ENCODE measurements at places on chromosomes 16 and 17.

DNA sequence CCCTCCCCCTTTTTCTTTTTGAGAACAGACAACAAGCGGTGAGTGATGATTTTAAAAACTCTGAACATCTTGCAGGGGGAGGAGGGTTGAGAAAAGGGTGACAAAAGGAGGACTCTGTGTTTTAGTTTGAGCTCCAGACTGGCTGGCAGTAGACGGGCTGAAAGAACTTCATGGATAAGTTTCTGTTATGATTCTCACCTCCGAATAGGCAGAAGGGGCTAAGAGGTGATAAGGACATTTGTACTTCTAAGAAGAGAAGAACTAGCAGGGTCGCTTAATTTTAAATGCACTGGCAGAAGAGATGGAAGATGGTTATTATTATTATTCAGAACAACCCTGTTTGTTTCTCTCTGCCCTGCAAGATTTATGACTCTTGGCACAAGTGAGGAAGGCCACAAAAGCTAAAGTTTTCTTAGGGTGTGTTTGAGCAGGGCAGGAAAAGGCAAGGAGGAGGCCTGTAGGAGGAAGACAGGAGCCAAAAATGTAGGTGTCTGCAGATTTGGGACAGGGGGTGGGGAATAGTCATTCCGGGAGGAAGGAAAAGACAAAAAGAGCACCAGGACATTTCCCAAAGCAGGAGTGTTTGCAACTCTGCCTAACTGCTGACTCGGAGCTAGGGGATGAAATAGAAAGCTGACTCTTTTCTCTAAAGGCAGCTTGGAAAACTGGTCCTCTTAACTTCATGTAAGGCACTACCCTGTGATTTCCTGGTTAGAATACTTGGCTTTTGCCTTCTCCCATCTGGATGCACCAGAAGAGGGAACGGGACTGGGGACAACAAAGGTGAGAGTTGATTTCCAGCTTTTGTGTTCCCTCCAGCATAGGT is 11.9 kb upstream of the HOXB2 start:
- DNase-seq, result no peak

DNA sequence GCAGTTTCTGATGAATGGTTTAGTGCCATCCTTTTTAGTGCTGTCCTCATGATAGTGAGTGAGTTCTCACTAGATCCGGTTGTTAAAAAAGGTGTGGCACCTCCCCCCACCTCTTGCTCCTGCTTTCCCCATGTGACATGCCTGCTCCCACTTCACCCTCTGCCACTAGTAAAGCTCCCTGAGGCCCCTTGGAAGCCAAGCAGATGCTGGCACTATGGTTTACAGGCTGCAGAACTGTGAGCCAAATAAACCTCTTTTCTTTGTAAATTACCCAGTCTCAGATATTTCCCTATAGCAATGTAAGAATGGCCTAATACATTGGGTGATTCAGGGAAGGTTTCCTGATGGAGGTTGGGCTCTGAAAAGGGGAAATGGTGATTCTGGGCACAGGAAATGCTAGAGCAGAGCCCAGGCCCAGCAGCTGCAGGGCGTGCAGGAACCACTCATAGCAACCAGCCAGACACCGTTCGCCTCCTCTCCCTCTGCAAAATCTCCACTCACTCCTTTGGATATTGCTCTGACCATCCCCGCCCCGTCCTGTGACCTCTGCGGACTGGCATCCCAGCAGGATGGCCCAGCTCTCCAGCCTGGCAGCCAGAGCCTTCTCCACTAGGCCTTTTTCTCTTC is 2.6 kb upstream of the ADORA2B start:
- no peak for DNase-seq

DNA sequence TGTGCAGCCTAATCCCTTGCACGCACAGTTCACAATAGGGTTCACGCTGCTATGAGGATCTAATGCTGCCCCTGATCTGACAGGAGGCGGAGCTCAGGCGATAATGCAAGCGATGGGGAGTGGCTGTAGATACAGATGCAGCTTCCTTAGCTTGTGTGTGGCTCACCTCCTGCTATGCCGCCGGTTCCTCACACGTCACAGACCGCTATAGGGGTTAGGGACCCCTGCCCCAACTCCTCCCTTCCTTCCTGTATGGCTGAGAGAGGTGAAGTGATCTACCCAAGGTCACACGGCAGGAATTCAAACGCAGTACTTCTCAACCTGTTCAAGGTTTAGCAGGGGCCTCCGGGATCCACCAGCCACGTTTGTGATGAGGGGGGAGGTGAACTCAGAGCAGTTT is 13.4 kb upstream of the PLLP start:
- peak; percentile 8 for DNase-seq

DNA sequence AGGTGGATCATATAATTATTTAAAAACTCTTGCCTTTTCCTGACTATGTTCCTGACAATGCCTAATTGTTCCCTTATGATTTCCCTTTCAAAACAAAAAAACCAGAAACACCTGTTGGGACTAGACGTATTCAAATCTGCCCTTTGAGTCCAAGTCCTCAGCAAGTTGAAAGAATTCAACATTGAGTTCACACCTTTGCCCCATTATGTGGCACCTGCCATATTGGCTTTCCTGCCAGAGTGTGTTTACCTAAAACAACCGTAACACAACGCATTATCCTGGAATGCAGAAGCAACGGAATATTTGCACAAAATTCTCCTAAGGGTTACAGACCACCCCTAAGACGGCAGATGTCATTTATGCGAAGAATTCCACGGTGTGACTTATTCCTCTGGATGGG is 105.9 kb downstream of the ZFHX3 start:
- DNase-seq, result no peak

- no peak for DNase-seq
Measured at GRCh38 chr17:73576556-73577098, 67.6 kb downstream of the SDK2 start.

All from activated naive CD4-positive, alpha-beta T cell (primary cell).